ENCODE measurements at places on chromosomes 12 and 14.
A peak's percentile ranks its signal among the peaks of the same experiment; 100 is the strongest.

- DNase-seq: no peak
These were observed 118.2 kb downstream of the SCARB1 start for GRCh38 chr12:124745465-124745890.

- no peak for DNase-seq
These were observed 19.0 kb downstream of the RPS6KA5 start for GRCh38 chr14:91041450-91041849.

DNA sequence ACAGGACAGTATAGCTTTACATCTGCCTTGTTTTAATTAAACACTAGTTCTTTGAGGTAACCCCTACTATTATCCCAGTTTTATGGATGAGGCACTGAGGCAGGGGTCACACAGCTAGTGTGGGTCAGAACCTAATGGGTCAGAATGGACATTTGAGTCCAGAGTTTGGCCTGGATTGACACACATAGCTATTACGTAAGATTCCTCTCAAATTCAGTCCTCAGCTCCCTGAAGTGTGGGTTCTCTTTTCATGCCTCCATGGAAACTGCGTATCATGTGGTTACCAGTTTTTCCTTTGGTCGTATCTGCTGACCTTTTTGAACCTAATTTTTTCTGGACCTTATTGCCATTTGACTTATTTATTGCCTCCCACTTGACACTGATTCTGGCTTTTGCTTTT, 40.4 kb downstream of the PSEN1 start:
- DNase-seq: peak; percentile 37

DNA sequence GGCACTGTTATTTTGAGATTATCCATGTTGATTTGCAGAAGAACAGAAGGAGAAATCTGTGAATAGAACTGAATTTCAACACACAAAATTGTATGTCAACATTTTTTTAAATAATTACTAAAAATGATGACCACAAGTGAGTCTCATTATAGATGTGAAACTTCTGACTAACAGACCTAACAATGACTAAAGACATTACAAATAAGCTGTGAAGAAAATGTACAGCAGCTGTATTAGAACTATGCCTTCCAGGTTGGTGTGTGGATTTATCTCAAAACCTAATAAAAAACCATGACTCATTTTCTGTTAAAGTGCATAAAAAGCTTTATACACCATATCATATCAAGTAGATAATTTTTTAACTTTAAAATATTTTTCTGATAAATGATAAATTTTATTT, 22.5 kb upstream of the FOXG1 start:
- no peak for DNase-seq

DNA sequence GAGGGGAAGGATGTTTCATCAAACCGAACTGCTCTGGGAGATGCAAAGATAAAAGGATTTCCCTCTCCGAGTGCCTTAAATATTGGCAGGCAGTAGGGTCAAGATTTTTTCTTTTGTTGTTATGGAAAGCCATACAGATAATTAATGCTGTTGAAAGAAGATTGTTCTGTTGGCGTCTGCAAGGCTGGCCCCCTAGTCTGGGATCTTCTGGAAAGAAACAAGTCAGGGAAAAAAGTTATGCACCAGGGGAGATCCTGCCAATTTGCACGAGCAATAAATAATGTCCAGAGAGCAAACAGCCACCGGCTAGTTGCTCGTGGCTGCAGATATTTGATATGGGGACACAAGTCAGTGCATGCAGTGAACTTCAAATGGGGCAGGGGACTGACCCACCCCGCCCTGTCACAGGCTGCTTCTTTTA, 202.1 kb upstream of the MYL2 start:
- no peak for DNase-seq

DNA sequence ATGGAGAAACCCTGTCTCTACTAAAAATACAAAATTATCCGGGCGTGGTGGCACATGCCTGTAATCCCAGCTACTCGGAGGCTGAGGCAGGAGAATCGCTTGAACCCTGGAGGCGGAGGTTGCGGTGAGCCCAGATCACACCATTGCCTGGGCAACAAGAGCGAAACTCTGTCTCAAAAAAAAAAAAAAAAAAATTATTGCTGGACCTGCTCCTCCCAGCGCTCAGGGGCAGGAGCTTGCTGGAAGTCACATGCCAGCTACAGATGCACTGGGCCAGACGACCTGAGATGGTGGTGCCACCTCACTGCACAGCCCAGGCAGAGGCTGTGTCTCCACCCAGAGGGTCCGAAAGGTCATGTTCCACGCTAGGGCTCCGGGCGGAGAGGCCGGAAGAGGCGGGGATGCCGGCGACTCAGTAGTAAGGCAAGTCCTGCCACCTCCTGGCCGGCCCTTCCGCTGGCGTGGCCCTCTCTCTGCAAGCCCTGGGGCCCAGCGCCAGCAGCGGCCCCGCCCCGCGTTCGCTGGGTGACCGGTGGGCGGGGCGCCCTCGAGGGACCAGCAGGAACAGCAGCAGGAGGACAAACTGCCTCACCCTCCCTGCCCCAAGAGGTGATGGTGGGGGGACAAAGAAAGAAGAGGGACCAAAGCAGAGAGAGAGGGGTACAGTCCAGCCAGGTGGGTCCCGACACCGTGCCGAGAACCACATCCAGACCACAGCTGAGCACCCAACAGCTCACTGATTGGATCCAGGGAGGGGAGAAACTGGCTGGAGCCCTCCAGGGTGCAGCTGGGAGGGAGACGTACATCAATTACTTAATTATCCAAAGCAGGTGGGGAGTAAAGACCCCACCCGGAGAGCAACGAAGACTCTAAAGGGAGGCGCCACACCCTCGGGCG, 3.6 kb upstream of the RHOF start:
- peak; percentile 87 for DNase-seq

- peak; percentile 54 for DNase-seq
These were observed 26.5 kb downstream of the ZBTB42 start for GRCh38 chr14:104827177-104828055.

GRCh38 chr12:11906286-11906935, 164.3 kb upstream of the BCL2L14 start:
- DNase-seq: peak; percentile 77

- DNase-seq: no peak
These were observed 14.6 kb upstream of the GALNT6 start for GRCh38 chr12:51405801-51406207.

DNA sequence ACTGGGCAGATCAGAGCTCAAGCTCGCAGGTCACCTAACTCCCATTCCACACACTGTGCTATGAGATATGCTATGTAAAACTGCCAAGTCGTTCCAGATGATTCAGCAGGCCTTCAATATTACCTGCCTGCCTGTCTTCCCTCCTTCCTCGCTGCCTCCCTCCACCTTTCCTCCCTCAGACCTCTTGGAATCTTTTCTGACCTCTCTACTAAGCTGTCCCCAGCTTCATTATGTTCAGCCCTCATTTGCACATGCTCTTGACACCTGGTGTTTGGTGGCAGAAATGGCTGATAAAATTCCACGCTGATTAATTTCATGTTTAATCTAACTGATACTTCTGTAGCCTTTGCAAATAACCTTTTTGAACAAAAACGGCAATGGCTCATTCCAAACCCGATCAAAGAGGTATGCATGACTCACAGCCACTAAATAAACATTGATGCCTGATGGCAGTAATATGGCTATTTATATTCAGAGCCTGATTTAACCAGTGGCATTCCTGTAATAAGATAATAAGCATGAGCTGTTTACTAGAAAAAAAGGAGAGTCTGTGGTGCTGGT, 130.8 kb upstream of the EGLN3 start:
- DNase-seq: peak; percentile 72

GRCh38 chr12:74914378-74914777, 295.3 kb downstream of the KCNC2 start:
- no peak for DNase-seq

DNA sequence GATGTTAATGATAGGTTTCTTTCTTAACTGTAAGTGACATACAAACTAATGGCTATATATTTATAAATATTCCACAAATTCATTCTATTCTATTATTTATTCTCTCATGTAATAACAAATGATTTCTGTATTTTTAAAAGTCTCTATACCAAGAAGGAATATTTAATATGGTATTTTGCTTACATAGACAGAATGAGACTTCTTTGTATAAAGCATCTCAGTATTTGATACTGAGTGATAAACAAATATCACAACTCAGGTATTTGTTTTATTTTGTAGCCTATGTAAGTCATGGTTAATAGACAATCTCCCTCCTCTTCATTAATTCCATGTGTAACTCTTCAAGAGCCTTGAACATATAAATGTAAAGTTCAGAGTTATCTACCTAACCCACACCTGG, 18.0 kb downstream of the ATL1 start:
- no peak for DNase-seq

GRCh38 chr14:75175677-75176141, 703 bp downstream of the TMED10 start:
- no peak for DNase-seq

GRCh38 chr12:101305226-101305779, 25.4 kb downstream of the UTP20 start:
- DNase-seq: no peak

DNA sequence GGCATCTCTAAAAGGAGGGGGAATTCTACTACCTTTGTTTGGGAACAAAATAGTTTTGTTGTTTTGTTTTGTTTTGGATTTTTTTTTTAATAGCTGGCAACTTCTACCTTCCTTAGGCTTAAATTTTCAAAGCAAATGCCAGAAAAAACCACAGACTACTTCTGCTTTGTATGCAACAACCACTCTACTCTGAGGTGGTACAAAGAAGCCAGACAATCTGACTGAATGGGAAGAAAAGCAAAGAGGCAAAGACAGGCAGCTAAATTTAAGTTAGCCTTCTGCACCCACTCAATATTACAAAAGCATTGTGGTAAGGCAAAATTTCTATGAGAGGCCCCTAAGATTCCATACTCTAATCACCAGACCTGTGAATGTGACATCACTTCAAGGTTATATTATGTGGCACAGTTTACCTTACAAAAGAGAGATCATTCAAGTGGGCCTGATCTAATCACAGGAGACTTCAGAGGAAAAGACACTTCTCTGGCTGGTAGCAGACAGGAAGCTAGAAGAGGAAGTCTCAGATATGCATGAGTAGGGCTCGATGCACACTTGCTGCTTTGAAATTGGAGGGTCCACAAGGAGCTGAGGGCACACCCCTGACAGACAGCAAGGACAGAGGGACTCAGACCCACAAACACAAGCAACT, 566.6 kb downstream of the RPS29 start:
- DNase-seq: no peak

DNA sequence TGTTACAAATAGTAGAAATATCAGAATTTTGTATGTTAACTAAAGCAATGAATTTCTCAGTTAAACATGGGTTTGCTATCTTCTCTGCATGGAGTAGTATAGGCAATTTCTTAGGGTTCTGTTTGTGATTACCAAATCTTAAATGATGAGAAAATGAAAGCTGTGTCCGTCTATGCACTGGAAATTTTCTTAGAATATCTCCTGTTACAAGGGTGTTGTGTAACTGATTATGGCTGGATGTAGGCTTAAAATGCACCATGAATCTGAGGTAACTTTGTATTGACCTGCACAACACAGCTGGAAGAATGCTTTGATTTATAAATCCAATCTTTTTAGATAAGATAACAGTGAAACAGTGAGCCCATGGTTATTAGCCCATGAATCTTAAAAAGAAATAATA, 17.8 kb downstream of the TRIP11 start:
- DNase-seq: peak; percentile 53

DNA sequence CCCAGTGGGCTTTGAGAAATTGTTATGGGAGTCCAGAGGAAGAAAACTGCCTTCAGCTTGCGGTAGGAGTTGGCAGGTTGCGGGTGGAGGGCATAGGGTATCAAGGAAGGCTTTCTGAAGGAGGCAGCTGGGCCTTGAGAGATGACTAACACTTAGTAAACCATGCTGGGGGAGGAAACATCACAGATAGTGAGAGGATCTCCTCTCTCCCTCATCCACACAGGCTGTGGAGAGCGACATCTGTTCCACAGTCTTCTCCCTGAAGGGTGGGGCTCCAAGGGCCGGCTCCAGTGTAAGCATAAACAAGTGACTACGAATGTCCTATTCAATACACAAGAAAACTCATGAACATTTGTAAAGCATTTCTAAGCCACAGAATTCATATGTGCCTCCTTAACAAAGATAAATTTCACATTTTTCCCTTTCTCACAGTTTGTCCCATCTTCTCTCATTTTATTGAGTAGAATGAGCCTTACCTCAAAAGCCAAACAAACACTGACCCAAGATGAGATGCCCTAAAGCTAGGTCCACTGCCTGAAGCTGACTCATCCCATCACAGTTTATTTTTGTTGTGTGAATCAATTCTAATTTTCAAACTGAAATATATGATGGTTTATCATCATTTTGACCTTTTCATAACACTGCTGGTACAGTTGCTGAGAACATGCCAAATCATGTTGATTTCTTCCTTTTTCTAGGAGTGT, 227.9 kb downstream of the SLC25A21 start:
- peak; percentile 71 for DNase-seq

- DNase-seq: no peak
These were observed 17.8 kb upstream of the YAF2 start for GRCh38 chr12:42255866-42256261.

DNA sequence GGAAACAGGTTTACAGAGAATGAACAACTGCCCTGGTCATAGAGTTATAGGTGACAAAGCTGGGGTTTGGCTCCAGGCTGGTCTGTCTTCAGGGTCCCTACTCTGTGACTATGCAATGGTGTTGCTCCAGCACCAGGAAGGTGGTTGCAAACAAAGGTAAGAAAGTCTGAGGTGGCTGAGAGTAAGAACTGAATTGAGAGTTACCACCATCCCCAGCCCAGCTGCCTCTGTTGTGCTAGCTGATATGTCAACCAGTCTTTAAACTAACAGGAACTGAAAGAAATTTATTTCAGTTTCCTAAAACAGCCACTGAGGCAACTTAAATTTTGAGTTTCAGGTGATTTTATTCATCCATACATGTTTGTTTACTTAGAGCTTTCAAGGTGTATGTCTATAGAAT, 111.0 kb upstream of the LRIG3 start:
- no peak for DNase-seq

DNA sequence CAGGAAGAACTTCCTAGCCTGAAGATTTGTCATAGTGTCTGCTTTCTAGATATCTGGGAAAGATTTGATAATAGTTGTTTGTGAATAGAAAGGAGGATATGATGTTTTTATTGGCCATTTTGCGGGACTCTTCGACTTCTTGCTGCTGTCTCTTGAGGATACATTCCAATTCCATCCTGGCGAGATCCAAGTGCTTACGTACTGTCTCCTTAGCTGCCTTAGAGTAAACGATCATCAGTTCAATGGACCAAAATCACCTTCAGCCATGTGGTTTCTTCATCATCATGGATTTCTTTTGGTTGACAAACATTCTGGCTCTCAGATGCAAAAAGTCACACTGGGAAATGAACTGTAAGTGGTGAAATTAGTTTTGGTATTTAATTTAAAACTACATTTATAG, 82.7 kb upstream of the SCN8A start:
- no peak for DNase-seq

GRCh38 chr12:121711361-121712189, 977 bp upstream of the TMEM120B start:
- DNase-seq: peak; percentile 68

GRCh38 chr14:93083917-93084316, 31.8 kb downstream of the ITPK1 start:
- no peak for DNase-seq
